ENCODE measurements at places on chromosomes 2 and 18. TPM values are rescaled to one million over a fixed set of nuclear protein-coding genes. Genes with fewer than 3 reads are reported as not detected.
A peak's percentile ranks its signal among the peaks of the same experiment; 100 is the strongest.

DNA sequence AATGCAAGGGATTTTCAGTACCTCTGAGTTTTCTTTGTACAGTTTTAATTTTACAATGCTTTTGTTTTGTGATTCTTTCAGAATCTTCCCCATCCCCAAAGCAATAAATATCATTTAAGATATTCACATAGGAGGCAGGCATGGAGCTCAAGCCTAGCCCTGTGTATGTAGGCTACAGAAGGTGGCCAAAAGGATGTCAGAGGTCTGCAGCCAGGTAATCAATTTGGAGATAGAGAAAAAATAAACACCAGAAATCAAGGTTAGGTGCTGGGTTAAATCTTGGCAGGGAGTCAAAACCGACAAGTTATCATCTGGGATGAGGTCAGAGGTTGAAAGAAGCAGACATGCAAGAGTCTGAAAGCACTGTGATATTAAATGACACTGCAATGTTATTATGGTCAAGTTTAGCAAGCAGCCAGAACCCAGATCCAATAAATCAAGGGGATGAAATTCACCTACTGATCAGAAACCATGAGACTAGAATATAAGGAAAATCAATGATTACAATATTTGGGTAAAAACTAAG, 45.1 kb upstream of the LRP1B start:
- no peak overlapping the region for H3K27ac ChIP-seq
- H3K36me3 ChIP-seq, result no peaks in the 10 kb centered on the region
- no peaks in the 10 kb centered on the region for H3K27me3 ChIP-seq
- H3K4me1 ChIP-seq, result no peaks in the 10 kb centered on the region
- DNase-seq, result no peak

The PID1 gene
- 67.3 TPM for total RNA-seq

GRCh38 chr2:182444170-182444569, 17.3 kb upstream of the PDE1A start:
- H3K4me3 ChIP-seq, result no peak overlapping the region
- H3K27me3 ChIP-seq, result no peaks in the 10 kb centered on the region
- H3K27ac ChIP-seq, result no peak overlapping the region
- H3K36me3 ChIP-seq, result no peaks in the 10 kb centered on the region

- no peak overlapping the region for H3K27ac ChIP-seq
- H3K4me1 ChIP-seq, result no peaks in the 10 kb centered on the region
- no peaks in the 10 kb centered on the region for H3K27me3 ChIP-seq
- no peak for DNase-seq
Observed at GRCh38 chr2:28322456-28322855, 70.2 kb upstream of the FOSL2 start.

- no peaks in the 10 kb centered on the region for H3K27me3 ChIP-seq
- H3K4me3 ChIP-seq, result no peak overlapping the region
- peaks cover 46% of the 10 kb centered on the region for H3K36me3 ChIP-seq
- H3K27ac ChIP-seq, result peak overlapping the region; percentile 97
Observed at GRCh38 chr2:219215871-219216534, 2.8 kb downstream of the ABCB6 start.

GRCh38 chr2:6184532-6185292, 492.5 kb downstream of the SOX11 start:
- no peaks in the 10 kb centered on the region for H3K4me1 ChIP-seq
- H3K27me3 ChIP-seq, result no peaks in the 10 kb centered on the region
- no peaks in the 10 kb centered on the region for H3K36me3 ChIP-seq
- H3K27ac ChIP-seq, result no peak overlapping the region

The RALB gene
- total RNA-seq, result 60.2 TPM

DNA sequence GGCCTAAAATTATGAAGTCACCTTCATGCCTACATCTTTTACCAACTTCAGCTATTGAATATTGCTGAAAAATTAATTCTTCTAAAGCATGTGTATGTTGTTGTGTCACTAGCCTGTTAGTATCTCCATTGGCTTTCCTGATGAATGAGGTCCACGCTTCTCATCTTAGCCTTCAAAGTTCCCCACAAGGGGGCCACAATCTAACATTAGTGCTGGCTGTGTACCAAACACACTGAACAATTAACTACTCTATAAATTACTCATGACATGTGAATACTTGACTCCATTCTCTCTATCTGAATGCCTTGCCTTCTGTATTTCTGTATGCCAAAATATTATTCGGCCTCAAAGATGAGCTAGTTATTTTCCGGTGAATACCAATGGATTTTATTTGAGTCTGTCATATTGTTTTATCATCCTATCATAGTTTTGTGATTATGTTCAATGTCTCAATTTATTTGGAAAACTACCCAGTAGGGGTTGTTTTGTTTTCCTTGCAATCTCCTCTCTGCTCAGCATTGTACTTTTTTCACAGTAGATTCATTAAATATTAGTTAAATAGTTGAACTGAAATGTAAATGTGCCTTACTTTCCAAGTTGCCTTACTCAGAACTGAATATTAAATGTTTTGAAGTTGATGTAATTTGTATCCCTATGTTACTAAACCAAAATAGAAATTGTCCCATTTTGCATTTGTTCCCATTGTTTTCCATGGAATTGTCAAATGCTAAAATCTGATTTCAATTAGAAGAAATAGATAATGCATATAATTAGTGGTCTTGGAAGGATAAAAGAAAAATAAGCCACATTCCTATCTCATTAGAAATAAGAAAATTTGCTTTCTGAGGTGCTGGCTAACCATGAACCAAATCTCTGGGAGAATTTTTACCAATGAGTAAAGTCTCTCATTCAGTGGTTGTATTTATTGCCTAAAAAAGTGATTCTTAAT, 208.4 kb upstream of the COL3A1 start:
- no peak for DNase-seq
- no peaks in the 10 kb centered on the region for H3K27me3 ChIP-seq
- no peaks in the 10 kb centered on the region for H3K36me3 ChIP-seq
- H3K27ac ChIP-seq, result no peak overlapping the region
- no peaks in the 10 kb centered on the region for H3K4me1 ChIP-seq

The PAX3 gene
- not detected for total RNA-seq

- H3K27me3 ChIP-seq, result no peaks in the 10 kb centered on the region
- no peak for DNase-seq
- no peaks in the 10 kb centered on the region for H3K4me1 ChIP-seq
- H3K36me3 ChIP-seq, result no peaks in the 10 kb centered on the region
Observed at GRCh38 chr2:236849508-236849907, 236.2 kb upstream of the COPS8 start.

DNA sequence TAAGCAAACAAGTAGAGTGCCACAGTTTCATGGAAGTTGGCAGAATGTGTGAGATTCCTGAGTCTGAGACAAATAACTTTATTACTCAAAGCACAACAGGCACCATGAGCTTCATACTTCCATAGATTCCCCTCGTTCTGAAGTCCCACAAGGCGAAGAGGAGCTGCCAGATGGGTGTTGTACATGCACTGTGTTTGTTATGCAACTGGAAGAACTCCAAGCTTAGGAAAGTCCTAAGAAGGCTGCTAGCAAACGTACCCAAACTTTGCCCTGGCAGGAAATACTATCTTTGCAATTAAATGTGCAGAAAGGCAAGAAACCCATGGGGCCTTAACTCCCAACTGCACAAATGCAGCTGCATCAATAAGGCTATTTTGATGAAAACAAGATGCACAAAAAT, 1.6 kb upstream of the GCA start:
- no peak for DNase-seq
- H3K36me3 ChIP-seq, result no peaks in the 10 kb centered on the region
- H3K4me1 ChIP-seq, result peaks cover 5% of the 10 kb centered on the region
- H3K27me3 ChIP-seq, result no peaks in the 10 kb centered on the region
- H3K4me3 ChIP-seq, result no peak overlapping the region
- no peak overlapping the region for H3K27ac ChIP-seq

DNA sequence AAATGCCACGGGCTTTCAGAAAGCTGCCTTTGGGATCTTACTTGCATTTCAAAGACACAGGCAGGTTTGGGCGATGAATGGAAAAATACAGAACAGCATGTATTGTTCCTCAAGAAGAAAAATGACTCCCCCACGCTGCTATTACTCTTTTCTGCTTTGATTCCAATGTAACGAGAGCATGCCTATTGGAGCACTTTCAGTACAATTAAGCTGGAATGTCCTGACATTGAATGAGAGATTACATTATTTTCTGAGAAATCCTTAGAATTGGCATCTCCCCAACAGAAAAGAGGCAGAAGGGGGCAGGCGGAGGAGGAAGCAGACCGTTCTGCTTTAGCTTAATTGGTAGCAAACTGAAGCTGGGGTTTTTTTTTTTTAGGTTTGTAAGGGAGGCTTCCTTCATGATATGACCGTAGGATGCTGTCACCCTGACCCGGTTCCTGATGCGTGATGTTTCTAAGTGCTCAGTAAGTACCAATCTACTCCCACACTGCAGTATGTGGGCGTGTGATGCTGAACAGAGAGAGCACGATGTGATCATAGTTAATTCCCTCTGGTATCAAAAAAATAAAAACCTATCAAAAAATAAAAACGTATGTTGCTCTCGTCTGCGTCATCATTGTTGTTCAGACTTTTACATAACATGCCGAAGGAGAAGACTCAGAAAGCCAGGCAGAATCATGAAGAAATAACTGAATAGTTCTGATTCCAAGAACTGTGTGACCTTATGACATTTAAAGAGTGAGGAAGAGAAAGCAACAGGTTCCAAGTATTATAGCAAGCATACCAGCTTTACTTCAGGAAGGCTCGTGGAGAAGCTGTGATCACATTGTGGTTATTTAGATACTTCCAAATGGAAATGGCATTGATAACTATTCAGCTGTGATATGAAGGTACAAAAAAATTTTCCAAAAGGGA, 40.5 kb downstream of the LONRF2 start:
- H3K27ac ChIP-seq, result peak overlapping the region; percentile 62
- H3K4me1 ChIP-seq, result no peaks in the 10 kb centered on the region
- H3K4me3 ChIP-seq, result no peak overlapping the region
- DNase-seq, result no peak
- no peaks in the 10 kb centered on the region for H3K27me3 ChIP-seq
- peaks cover 9% of the 10 kb centered on the region for H3K36me3 ChIP-seq

The CFAP210 gene
- not detected for total RNA-seq

The SOCS6 gene
- total RNA-seq, result 23.9 TPM

The EMILIN1 gene
- total RNA-seq, result 350 TPM

The RGPD3 gene
- total RNA-seq, result 0.95 TPM

DNA sequence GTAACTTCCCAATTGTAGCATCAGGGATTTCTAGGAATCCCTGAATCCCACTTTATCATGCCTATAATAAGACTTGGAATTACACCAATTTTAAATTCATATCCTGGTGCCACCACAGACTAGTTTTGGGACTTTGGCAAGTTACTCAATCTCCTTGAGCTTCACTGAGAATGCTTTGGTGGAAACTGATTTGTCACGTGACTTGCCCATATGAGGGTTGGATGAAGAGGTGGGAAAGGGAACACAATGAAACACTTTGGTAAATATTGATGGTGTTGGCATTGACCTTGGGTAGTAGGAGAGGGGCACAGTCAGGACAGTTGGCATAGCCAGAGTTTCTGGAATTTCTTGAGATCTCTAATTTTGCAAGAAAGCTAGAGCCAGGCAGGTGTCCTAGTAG, 452.2 kb downstream of the SLC4A3 start:
- H3K4me1 ChIP-seq, result no peaks in the 10 kb centered on the region
- peaks cover 4% of the 10 kb centered on the region for H3K27me3 ChIP-seq

DNA sequence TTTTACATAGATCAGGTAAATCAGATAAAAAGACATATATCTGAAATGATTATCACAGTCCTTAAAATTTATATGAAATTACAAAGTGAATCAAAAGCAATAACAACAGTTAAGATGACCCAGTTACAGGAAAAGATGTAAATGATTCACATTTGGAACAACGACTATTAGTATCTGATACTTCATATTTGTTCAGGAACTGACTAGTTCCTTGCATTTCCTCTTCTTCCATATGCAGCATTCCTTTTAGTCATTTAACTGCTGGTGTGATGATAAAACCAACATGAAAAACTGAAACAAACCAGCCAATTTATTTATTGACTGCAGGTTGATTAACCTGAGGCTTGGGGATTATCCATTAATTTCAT, 75.2 kb downstream of the RBMS1 start:
- DNase-seq, result no peak
- no peak overlapping the region for H3K27ac ChIP-seq

DNA sequence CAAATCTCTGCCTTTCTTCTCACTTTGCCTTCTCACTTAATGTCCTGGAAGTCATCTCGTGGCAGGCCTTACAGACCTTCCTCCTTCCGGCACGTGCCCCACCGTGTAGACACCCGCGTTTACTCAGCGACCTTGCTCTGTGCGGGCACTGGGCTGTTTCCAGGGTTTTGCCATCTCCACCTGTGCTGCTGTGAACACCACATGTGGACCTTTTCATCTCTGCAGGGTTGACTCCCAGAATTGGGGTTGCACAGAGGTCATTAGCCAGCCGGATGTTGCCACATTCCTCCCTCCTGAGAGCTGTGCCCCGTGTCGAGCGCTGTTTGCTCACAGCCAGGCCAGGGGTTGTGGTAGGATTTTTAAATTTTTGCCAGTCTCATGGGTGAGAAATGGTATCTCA, 25.4 kb downstream of the KCNG2 start:
- no peak overlapping the region for H3K4me3 ChIP-seq
- H3K27me3 ChIP-seq, result no peaks in the 10 kb centered on the region
- H3K4me1 ChIP-seq, result no peaks in the 10 kb centered on the region
- DNase-seq, result no peak
- no peak overlapping the region for H3K27ac ChIP-seq

The DNAH7 gene
- 0.41 TPM for total RNA-seq

- no peaks in the 10 kb centered on the region for H3K27me3 ChIP-seq
- peaks cover 23% of the 10 kb centered on the region for H3K4me1 ChIP-seq
- DNase-seq, result no peak
- no peak overlapping the region for H3K27ac ChIP-seq
Observed at GRCh38 chr18:76260941-76261472, 234.0 kb downstream of the ZNF516 start.

GRCh38 chr18:34808389-34808788, 98.3 kb downstream of the DTNA start:
- H3K4me1 ChIP-seq, result peaks cover 14% of the 10 kb centered on the region
- H3K36me3 ChIP-seq, result peaks cover 15% of the 10 kb centered on the region
- H3K27ac ChIP-seq, result no peak overlapping the region
- DNase-seq, result no peak

The CYP26B1 gene
- 2.5 TPM for total RNA-seq

GRCh38 chr18:80034852-80035406, 695 bp downstream of the RBFA start:
- H3K36me3 ChIP-seq, result no peaks in the 10 kb centered on the region
- no peak for DNase-seq
- peak overlapping the region; percentile 83 for H3K27ac ChIP-seq
- H3K27me3 ChIP-seq, result no peaks in the 10 kb centered on the region
- H3K4me3 ChIP-seq, result peak overlapping the region; percentile 71

All from sigmoid colon (tissue), 7 donors.